ENCODE measurements at places on chromosomes 13 and 19.
A peak's percentile ranks its signal among the peaks of the same experiment; 100 is the strongest.

GRCh38 chr13:97434397-97435201 is 630 bp downstream of the RAP2A start:
- no peak for DNase-seq

GRCh38 chr13:95601906-95602305 is 42.6 kb downstream of the DZIP1 start:
- no peak for DNase-seq

DNA sequence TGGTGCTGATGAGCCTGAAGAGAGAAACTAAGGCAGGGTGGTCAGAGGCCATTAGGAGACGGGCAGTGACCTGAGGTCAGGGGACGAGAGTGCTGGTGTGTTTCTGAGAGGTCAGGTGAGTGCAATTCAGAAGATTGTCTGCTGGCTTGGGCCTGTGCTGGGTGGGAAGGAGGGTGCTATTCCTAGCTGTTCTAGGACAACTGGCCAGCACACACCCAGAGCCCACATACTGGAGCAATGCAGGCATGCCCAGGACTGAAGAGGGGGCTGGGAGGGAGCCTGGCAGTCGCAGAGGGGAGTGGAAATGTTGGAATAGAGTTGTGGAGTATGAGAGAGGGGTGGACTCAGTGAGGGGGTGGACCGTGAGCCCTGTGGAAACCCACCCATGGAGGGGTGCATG is 16.5 kb downstream of the ARHGEF7 start:
- DNase-seq: no peak

GRCh38 chr19:3808420-3809143 is 22.4 kb upstream of the MATK start:
- no peak for DNase-seq

GRCh38 chr13:96734499-96734898 is 259.8 kb downstream of the OXGR1 start:
- no peak for DNase-seq

DNA sequence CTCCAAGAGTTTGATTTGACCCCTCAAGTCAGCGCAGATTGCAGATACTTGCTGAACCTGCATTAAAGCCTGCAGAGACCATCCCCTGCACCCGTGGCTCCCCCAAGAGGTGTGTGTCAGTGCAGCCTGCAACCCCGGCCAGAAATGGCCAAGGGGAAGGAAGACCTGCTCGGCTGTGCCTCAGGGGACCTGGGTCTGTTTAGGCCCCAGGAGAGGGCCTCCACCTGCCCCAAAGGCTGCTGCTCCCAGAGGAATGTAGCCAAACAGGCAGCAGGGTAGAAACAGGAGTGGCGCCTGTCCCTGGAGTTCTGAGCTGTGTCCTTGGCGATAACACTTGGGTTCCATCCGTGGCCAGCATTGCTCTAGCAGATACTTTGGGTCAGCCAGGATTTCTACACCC is 8.0 kb downstream of the POP4 start:
- DNase-seq: no peak

DNA sequence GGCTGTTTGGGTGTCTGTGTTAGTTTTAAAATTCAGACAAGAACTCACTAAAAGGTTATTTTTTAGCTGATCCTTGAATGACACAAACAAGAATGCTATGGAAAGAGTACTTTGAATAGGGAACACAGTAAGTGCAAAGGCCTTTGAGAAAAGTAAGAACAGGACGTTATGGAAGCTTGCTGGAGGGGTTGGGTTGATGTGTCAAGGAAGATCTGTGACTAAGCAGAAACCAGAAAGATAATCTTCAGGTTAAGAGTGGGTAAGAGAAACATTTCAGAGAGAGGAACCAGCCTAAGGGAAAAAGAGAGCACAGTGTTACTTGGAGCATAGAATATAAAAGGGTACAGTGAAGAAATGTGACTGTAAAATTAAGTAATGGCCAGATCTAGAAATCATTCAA is 41.2 kb upstream of the TRPC4 start:
- DNase-seq: no peak

DNA sequence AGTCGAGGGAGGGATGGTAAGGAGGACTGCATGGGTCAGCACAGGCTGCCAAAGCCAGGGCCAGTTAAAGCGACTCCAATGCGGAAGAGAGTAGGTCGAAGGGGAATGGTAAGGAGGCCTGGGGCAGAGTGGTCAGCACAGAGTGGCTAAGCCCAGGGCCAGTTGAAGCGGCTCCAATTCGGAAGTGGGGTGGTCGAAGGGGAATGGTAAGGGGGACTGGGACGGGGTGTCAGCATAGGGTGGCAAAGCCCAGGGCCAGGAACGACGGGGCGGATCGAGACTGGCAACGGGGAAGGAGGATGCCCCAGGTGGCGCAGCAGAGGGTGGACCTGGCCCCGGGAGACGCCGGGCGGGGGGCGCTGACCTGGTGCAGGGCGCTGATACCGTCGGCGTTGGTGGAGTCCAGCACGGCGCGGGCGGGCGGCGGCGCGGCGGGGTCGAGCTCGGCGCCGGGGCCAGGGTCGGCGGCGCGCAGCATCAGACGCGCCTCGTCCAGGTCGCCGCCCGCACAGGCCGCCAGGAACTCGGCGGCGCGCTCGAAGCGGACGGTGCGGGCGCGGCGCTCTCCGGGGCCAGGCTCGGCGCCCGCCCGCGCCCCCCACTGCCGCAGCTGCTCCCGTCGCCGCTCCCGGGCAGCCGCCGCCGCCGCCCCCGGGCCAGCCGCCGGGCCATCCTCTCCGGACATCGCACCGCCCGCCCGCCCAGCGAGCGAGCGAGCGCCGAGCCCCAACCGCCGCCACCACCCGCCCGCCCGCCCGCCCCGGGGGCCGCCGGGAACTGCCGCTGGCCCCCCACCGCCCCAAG is at the start of gene PPP1R12C:
TSS of gene PPP1R12C (minus strand) at position 779 of the 804 bp plus-strand sequence. CDS start at position 685, 94 bp downstream.
- DNase-seq: no peak

- no peak for DNase-seq
Observed at GRCh38 chr19:57269515-57270250, 10.6 kb upstream of the ZNF460 start.

DNA sequence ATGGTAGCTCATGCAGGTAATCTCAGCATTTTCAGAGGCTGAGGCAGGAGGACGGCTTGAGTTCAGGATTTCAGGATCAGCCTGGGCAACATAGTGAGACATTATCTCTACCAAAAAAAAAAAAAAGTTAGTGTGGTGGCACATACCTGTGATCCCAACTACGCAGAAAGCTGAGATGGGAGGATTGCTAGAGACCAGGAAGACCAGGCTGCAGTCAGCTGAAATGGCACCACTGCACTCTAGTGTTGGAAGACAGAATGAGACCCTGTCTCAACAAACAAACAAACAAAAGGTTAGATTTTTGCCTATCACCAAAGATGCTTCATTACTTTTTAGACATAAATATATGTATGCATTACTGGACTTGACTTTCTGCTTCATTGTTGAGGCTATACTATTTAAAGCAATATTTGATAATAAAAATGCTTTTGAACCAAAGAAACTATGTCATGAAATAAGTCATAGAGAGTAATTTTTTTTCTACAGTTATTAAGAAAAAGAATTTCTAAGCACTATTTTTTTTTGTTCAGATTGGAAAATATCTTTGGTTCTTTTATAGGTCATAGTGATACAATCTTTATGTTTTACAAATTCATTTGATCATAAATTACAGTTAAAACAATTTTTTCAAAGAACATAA is 1180.1 kb upstream of the ATXN8OS start:
- DNase-seq: no peak

DNA sequence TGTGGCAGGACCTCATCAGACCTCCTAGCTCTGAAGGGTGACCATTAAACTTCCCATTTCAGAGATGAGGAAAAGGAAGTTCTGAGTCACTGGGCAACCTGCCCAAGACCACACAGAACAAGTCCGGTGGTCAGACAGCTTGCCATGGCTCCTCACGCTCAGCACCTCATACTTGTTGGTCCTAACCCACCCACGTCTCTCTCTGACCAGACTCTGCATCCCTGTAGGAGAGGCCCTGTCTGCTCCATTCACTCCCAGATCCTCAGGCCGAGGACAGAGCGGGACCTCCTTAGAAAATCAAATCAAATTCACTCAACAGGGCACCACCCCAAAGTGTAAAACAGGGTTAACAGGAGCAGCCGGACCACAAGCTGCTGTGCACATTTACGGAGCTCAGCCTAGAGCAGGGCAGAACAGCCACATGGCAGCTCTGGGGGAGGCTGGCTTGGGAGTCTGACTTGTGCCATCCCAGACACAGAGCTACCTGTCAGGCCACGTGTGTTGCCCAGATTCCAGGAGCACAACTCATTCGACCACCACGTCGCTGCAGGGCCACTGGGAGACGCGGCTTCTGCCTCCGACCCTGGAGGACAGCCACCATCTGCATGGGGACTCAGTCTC is 1.7 kb downstream of the MIER2 start:
- DNase-seq: no peak

- peak; percentile 98 for DNase-seq
Observed at GRCh38 chr19:4472174-4472974, at the start of gene HDGFL2. HDGFL2 (plus strand) TSS chr19:4472297; CDS start chr19:4472351, 54 bp downstream.

DNA sequence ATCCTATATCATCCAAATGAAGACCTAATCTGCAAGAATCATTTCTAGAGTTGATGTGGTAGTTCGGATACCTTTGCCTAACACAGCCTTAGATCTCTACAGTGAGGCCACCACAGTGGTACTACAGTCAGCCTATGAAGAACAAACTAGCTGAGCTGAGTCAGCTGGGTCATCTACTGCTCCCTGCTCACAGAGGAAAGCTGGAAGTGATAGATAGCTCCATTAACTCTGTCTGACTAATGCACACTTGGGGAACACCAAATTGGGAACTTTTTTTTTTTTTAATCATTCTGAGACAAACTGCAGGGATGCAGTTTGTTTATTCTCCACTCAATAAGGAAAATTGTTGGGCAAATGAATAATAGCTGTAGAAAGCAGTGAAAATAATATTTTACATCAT is 1160.6 kb downstream of the PCDH9 start:
- no peak for DNase-seq

GRCh38 chr19:22335716-22336115 is 49.5 kb downstream of the ZNF729 start:
- DNase-seq: no peak

DNA sequence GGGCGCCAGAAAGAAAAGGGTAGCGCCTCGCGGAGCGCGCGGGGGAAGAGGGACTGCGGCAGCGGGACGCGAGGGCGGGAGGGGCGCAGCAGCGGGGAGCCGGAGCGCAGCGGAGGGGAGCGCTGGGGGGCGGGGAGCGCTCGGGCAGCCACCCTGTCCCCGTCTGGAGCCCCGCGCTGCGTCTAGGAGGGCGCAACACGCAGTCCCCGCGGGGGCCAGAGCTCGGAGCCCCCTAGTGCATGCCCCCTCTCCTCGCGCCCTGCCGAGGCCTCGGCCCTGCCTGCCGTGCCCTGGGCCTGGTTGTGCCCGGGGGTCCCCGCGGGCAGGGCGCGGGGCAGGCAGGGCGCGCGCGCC is 37.9 kb downstream of the SOX1 start:
- DNase-seq: no peak

GRCh38 chr13:100646030-100646673 is 28.4 kb downstream of the TMTC4 start:
- DNase-seq: no peak

- no peak for DNase-seq
Observed at GRCh38 chr19:29886586-29886985, 55.5 kb upstream of the URI1 start.

- DNase-seq: no peak
Observed at GRCh38 chr13:110018009-110018408, 231.6 kb upstream of the IRS2 start.

DNA sequence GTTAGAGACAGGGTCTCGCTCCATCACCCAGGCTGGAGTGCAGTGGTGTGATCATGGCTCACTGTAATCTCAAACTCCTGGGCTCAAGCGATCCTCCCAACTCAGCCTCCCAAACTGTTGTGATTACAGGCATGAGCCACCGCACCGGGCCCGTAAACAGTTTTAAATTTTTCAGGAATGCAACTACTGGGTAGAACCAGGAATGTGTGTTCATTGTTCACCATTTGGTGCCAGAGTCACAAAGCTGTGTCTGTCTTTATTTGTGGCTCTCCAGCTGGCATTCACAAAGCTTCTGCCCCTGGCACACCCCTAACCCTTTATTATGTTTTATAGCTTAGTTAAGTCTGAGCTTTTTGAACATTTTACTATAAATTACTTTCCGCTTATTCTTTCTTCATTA is 19.8 kb upstream of the ACP7 start:
- no peak for DNase-seq

GRCh38 chr19:32097620-32098019 is 247.8 kb upstream of the ZNF507 start:
- no peak for DNase-seq

- DNase-seq: no peak
Observed at GRCh38 chr19:16405797-16406196, 66.0 kb downstream of the EPS15L1 start.
